ENCODE measurements at places on chromosomes 13 and 19.

- DNase-seq: no peak
These were observed 295.0 kb downstream of the LMO7 start for GRCh38 chr13:75931116-75931515.

- no peak for DNase-seq
These were observed at the start of gene GPR183 for GRCh38 chr13:99307247-99307646. TSS of gene GPR183 (minus strand) at chr13:99307399. CDS start at chr13:99296145, 11,254 bp downstream.

GRCh38 chr13:29154390-29154789 is 334.3 kb downstream of the MTUS2 start:
- DNase-seq: no peak

GRCh38 chr13:51453207-51453958 is 547 bp upstream of the INTS6 start:
- peak; percentile 86 for DNase-seq

DNA sequence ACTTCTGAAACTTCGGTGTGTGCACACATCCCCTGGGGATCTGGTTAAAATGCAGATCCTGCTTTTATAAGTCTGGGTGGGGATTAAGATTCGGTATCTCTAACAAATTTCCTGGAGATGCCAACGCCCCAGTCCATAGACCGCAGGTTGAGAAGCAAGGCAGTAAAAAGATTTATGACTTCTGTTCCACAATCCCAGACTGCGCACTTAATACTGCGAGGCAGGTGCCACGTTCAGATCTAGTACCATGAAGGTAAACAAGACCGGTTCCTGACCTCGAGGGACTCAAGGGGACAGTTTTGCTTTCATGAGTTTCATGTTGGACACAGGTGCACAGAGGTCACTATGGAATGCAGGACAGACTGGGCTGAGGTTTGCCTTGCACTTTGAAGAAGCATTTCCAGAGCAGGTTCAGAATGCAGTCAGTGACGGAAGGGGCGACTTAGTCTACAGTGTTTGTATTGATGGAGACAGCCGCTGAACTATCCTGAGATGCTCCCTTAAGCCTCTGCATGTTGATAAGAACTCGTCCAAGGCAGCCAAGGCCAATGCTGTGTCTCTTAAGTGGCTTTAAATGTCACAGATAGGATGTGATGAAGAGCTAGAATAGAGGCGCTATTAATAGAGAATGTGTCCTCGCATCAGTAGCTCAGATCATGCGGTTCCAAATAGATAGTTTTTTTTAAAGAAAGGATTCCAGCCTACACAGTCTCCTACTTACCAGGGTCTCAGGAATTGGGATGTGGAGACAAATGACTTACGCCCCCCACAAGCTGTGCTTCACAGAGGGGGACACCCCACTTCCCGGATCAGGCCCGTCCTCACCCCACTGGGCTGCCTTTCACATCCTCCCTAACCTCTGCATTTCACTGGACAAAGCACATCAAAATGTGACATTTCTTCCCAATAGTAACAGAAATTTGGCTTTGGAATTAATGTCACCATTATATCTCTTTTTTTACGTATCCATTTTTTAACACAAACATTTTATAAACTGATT is 97.1 kb upstream of the IRS2 start:
- no peak for DNase-seq

DNA sequence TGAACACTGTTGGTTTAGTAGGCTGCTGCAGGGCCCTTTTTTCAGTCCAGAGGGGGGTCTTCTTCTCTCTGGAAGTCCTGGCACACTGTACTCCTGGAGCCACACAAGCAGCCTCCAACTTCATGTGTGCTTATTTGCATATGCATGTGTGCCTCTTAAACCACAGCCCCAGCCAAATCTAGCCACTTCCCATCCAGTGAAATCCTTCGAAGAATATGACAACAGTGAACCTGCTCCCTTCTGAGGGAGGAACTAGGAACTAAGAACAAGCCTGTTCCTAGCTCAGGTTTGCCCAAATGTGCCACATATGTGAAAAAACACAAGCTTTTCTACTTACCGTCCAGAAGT is 348.5 kb downstream of the FOXO1 start:
- DNase-seq: peak; percentile 32

DNA sequence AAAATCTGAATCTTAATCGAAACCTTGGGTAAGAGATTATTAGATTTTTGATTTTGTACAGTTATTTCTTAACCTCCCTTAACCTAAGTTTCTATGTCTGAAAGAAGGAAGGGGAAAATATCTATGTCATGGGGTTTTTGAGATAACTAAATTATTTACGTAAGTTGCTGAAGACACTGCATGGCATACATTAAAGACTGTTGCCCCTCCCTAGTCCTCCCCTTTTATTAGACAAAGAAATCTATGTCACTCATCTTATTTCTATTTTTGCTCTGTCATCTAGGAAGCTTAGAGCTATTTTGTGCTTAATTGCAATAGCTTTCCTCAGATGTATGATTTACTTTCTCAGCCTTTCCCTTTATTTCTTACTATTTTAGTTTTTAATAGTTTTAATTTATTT is 15.0 kb downstream of the COG6 start:
- DNase-seq: no peak

- no peak for DNase-seq
These were observed 53.9 kb upstream of the FLT1 start for GRCh38 chr13:28548872-28549271.

- no peak for DNase-seq
These were observed at the start of gene PCDH9 for GRCh38 chr13:67229481-67230403. TSS of gene PCDH9 (minus strand) at chr13:67230336. CDS start at chr13:67228440, 1,896 bp downstream.

DNA sequence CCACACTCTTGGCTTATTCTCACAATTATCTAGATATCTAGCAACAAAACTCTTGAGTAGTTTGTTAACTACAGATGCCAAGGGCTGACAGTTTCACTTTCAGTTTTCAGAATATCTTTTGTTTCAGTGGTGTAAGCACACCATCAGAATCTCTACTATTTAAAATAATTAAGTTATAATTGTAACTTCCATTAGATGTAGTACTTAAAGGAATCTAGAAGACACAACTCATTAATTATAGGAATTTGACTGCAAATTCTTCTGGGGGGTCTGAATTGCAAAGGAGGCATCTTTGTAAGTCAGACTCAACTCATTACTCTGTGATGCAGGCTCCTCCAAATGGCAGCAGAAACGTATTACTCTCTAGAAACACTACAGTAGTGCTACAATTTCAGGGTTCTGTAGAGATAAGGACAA is 44.9 kb upstream of the USPL1 start:
- no peak for DNase-seq

DNA sequence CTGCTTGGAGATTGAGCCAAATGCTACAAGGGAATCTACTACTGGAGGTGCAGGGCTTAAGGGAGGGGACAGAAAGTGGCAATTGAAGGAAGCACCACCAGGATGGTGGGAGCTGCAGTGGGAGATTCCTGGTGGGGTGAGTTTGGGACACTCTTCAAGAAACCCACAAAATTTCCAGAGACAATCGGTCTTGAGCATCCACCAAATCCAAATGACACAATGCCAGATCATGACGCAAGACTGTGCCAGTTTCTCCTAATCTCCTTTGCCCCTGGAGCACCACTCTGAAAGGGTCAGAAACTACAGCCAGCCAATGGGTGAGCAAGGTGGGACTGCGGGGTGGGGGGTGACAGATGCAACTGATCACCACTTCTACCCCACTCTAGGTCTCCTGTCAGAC is 78.7 kb downstream of the LRRC63 start:
- DNase-seq: no peak

- no peak for DNase-seq
These were observed 809 bp downstream of the TDRD12 start for GRCh38 chr19:32720216-32720935.

- no peak for DNase-seq
These were observed 129.0 kb upstream of the SPRY2 start for GRCh38 chr13:80469853-80470381.

GRCh38 chr13:77563111-77563510 is 27.6 kb downstream of the SCEL start:
- no peak for DNase-seq

GRCh38 chr13:94090773-94091480 is 388.6 kb downstream of the DCT start:
- no peak for DNase-seq

GRCh38 chr13:100826441-100826840 is 151.8 kb upstream of the TMTC4 start:
- DNase-seq: no peak

GRCh38 chr13:32200741-32201140 is 114.4 kb downstream of the ZAR1L start:
- no peak for DNase-seq

- DNase-seq: no peak
These were observed 544.2 kb upstream of the KLF12 start for GRCh38 chr13:74678308-74678965.

- no peak for DNase-seq
These were observed 165.1 kb downstream of the PDS5B start for GRCh38 chr13:32751340-32751739.

- DNase-seq: no peak
These were observed 73.3 kb downstream of the KLF2 start for GRCh38 chr19:16397791-16398529.

DNA sequence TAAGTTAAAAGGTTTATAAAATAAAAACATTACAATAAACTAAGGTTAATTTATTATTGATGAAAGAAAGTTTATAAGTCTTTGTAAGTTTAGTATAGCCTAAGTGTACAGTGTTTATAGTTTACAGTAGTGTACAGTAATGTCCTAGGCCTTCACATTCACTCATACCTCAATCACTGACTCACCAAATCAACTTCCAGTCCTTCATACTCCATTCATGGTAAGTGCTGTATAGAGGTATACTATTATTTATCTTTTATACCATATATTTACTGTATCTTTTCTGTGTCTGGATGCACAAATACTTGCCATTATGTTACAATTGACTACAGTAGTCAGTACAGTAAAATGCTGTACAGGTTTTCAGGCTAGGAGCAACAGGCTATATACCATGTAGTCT is 490.0 kb downstream of the GPC6 start:
- DNase-seq: no peak

- no peak for DNase-seq
These were observed 13.6 kb downstream of the ZSWIM4 start for GRCh38 chr19:13808856-13809255.

DNA sequence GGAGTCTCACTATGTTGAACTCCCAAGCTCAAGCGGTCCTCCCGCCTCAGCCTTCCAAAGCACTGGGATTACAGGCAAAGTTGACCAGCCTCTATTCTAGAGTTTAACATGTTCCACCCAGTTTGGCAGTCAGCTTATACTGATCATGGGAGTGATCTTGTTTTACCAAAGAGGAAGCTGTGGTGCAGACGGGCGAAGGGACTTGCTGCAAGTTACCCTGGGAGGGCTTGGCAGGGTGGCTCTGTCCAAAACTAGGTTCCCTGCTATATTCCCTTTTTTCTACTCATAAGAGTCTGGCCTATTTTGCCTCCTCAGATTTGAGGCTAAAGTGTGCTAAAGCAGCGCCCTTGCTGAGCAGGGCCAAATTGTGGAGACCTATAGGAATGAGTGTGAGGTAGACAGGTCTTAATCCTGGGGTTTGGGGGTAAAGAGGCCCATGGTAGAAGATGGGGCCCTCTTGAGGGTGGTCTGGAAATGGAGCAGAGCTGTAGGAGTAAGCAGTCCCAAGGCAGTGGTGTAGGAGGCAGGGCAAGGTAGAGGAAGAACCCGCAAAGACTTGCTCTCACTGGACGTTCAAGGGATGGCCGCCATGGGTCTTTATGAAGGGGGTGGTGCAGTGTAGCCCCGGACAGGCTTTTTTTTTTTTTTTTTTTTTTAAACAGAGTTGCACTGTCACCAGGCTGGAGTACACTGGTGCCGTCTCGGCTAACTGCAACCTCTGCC is 3.3 kb downstream of the RPS19 start:
- DNase-seq: no peak

GRCh38 chr13:113398963-113399754 is 35.2 kb upstream of the GRTP1 start:
- DNase-seq: no peak

- no peak for DNase-seq
These were observed 1.5 kb downstream of the CALM3 start for GRCh38 chr19:46602392-46603194.

- DNase-seq: no peak
These were observed 13.1 kb downstream of the CCDC97 start for GRCh38 chr19:41323023-41323422.

DNA sequence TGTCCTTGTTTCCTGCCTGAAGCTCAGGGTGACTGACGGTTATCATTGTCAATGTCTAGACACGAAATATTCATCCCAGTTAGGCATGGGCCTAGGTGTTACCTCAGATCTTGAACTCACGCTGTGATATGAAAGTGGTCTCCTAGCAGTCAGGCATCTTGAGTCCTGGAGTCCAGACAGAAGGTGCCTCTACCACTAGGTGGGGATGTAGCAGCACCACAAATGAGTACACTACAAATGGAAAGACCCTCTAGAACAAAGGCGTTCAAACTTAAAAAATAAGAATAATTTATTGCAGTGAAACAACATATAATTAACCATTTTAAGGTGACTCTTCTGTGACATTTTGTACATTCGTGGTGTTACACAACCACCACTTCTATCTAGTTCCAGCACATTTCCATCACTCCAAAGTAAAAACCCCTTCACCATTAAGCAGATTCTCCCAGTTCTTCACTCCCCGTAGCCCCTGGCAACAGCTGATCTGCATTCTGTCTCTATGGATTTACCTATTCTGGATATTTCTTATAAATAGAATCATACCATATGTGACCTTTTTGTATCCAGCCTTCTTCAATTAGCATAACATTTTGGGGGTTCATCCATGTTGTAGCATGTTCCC is 11.9 kb upstream of the FRY start:
- DNase-seq: no peak

DNA sequence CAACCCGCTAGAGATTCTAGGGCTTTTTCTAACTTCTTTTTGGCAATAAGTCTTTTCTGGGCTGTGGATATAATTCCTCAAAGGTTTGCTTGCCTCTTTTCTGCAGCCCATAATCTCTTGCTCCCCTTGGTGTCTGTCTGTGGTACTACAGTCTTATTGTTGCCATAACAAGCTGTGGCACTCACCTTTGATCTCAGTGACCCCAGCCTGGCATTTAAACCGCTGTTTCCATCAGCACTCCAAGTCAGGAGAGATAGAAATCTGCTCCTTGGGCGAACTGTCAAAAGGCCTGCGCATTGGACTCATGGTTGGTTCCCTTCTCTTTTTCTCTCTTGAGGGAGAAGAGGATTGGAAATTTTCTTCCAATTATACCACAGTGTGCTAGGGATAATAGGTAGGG is 14.5 kb upstream of the MPHOSPH8 start:
- peak; percentile 54 for DNase-seq

Measured in CD4-positive, CD25-positive, alpha-beta regulatory T cell (primary cell).